ENCODE measurements at places on chromosomes 5 and 9.

- DNase-seq: no peak
Measured at GRCh38 chr5:14708551-14708950, 44.0 kb downstream of the OTULIN start.

- no peak for DNase-seq
Measured at GRCh38 chr5:124136609-124137008, 609.8 kb downstream of the ZNF608 start.

DNA sequence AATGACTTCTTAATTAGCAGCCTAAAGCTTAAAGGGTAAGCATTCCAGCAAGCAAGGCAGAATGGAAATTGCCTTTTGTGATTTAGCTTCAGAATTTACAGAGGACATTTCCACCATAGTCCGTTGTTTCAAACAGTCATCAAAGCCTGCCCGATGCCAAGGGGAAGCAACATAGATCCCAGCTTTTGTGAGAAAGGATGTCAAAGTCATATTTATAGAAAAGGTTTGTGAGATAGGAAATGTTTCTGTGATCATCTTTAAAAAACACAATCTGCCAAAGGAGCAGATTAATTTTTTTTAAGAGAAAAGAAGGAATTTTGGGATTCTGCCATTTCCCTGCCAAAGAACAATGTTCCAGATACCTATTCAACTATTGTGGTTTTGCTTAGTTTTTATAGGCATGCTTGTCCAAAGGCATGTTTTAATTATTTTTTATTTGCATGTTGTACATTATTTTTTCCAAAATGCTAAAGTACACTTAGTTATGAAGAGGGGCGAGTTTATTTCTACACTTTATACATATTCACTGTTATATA, 346.9 kb downstream of the ZNF608 start:
- no peak for DNase-seq

GRCh38 chr5:132823481-132824050, 6.9 kb downstream of the SHROOM1 start:
- DNase-seq: no peak

All from H54 (cell line).